ENCODE measurements at places on chromosomes 16 and 17.

DNA sequence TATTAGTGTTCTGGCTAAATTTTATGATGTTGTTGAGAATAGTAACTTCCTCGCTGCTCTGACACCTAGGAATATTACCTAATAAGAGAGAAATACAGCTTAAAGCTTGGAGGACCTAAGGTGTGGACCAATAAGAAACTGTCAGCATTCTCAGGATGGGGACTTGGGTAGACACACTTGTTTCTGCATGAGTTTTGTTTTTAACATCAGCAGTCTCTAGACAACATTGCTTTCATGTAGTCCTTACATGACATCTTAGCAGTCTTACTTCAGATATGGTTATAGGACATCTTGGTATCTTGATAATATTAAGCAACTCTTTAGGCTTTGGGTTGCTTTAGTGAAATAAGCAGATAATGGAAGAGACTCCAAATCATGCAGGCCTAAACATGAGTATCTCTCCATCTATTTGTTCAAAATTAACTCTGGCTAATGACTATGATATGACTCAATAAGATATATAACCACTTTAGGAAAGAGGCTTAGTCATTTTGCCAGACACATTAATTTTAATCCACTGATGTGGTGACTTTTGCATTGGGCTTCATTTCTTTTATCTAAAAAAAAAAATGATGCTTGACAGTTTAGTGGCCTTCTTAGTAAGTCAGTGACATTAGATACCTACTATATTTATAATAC, 84.5 kb downstream of the WNT3 start:
- DNase-seq = no peak

DNA sequence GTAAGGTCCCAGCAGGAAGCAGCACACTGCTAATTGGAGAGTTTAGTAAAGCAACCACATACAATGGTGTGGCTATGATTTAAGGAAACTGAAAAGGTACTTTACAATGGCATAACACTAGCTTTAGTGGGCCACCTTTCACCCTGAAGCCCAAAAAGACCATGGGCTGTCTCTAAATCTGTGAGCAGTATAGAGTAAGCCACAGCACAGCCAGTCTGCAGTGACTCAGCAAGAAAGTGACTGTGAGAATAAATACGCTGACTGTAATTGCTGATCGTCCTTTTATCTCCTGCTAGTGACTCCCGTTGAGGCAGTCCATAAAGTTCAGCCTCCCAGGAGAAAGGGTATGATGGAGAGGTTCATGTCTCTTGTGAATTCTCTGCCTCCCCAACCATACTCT, 679.8 kb upstream of the KIF2B start:
- no peak for DNase-seq

DNA sequence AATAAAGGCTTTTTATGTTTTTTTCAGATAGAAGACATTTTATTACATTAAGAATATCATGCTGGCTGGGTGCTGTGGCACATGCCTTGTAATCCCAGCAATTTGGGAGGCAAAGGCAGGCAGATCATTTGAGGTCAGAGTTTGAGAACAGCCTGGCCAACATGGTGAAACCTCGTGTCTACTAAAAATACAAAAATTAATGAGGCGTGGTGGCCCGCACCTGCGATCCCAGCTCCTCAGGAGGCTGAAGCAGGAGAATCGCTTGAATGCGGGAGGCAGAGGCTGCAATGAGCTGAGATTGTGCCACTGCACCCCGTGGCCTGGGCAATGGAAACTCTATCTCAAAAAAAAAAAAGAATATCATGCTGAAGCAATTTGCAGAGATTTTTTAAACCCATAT, 29.1 kb upstream of the HAPSTR1 start:
- no peak for DNase-seq

DNA sequence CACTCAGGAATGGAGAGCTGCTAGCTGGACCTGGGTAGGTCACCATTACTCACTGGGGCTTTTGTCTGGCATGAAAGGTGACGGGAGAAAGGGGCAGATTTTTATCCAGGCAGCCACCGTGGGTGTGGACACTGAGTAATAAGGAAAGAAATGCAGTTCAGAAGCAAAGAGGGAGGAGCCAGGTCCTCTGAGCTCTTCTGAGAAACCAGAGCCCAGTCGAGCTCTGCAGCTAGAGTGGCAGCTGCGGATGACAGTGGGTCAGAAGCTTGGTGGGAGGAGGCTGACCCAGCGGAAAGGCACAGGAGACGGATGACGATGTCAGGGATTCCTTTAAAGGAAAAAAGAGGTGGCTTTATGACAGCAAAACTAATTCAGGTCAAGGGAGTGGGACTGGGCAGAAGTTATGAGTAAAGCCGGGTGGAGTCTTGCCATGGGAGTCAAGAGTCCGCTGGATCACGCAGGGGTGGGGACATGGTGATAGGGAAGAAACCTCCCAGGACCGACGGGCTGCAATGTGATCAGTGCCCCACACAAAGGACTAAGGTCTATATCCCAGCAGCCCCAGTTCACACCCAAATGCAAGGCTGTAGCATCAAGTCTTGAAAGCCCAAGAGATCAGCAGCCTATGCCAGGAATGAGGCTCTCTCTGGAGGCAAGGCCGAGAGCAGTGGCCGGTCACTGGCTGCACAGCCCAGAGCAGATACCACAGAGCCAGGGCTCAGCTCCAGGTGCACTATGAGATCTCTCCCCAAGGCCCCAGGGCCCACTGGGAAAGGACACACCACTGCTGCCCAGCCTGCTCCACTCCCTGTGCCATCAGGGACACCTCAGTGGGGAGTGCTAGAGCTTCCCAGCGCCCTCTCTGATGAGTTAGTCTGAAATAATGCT, 6.3 kb upstream of the MNT start:
- DNase-seq = no peak

GRCh38 chr17:78682363-78682762, 99.7 kb downstream of the CYTH1 start:
- DNase-seq = no peak

- no peak for DNase-seq
Measured at GRCh38 chr17:14712611-14713021, 411.7 kb downstream of the HS3ST3B1 start.

- no peak for DNase-seq
Measured at GRCh38 chr16:61890386-61890785, 145.9 kb downstream of the CDH8 start.

DNA sequence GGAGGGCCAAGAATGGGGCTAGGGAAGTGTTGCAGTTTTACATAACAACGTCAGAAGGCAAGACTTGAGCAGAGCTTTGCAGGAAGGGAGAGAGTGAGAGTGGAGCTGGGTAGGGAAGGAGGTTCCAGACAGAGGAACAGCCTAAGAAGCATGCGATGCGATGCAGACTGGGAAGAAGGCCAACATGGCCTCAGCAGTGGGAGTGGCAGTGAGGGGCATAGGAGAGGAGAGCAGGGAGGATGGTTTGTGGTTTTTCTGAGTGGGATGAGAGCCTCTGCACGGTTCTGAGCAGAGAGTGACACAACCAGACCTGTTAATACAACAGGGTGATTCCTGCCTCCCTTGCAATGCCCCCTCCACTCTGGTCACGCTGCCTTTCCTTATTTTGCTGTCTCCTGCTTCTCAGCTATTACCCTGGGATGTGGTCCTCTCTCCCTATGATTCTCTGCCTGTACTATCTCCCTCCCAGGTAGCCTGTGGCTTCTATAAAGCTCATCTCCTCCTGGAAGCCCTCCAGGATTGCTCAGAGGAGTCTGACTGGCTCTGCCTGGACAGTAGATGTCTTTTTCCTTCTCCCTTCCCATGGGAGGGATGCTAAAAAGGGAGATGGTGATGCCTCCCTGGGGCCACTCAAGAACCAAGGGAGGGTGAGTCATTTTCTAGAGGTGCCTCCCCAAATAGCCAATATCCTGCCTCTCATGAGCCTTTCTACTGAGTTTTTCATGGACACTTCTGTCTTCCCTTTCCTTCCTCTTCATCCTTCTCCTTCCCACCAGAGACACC, 38.7 kb upstream of the NGFR start:
- DNase-seq = no peak

DNA sequence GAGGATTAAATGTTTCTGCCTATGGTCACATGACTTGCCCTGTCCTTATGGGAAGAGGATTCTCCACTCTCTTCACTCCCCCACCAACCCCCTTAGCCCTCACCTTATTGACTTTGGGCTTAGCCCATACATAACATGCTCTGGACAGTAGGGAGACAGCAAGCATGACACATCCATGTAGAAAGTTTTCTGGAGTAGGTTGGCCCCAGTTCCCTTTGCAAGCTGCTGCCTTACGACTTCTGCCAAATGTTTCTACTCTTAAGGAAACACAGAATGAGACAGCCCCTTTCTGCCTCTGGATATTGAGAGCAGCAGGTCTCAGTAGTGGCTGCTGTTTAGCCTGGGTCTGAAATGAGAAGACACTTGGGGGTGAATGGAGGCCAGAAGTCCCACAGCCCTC, 282.2 kb downstream of the MAP2K6 start:
- no peak for DNase-seq

DNA sequence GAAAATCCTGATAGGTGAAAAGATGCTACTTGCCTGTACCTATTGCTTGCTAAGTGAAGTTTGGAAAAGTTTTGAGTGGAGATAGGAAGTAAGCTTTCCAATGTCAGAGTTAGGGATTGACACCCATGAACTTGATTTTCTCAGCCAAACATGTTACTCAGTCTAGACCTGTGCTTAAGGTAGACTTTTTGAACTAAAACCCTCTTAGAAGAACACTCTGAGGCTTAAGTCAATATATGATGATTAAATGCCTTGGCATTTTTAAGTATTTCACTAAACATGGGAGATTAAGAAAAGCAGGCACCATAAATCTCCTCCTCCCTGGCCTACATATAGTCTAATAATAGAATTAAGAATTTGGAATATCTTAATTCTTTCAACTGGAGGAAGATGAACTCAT, 785.6 kb upstream of the SOX9 start:
- no peak for DNase-seq

DNA sequence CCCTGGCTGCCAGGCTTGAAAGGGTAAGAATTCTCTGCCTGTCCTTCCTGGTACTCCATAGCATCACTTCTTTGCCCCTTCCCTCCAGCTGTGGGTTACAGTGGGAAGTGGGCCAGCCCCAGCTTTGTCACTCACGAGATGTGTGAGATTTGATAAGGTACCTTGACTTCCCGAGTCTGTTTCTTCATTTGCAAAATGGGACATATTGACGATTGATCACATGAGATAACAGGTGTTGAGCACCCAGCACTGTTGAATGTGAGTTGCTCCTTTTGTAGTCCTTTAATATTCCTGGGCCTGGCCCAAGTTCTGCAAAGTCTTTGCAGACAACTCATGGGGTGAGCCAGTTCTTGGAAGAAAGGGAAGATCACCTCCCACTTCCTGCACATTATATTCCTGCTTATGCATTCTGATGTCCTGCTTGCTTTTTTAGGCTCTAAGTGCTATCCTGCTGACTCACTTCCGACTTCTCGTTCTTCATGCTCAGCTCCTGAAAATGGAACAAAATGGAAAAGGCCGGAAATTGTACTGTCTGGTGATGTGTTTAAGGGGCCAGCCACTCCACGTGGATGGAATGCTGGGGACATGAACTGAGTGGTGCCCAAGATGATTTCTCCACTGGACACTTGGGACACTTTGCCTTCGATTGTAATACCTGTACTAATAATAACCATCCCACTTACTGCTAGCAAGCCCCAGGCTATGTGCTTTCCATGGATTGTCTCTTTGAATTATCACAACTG, 8.3 kb upstream of the NLK start:
- DNase-seq = no peak

DNA sequence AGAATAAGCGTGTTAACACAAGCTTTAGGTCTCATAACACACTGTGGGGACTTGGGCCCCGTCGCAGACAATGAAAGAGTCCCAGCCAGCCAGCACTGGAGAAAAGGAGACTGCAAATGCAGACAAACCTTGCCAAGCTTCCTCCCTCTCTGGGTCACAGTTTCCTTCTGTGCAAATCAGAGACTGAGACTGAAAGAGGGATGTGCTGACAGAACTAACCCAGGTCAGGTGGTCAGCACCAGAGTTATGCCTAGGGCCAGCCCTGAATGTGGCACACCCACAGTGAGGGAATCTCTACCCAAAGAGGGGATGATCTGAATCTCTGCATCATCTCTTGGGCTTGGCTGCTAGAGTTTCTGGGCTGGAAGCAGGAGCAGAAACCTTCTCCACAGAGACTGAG, 282.3 kb upstream of the CCL2 start:
- no peak for DNase-seq

DNA sequence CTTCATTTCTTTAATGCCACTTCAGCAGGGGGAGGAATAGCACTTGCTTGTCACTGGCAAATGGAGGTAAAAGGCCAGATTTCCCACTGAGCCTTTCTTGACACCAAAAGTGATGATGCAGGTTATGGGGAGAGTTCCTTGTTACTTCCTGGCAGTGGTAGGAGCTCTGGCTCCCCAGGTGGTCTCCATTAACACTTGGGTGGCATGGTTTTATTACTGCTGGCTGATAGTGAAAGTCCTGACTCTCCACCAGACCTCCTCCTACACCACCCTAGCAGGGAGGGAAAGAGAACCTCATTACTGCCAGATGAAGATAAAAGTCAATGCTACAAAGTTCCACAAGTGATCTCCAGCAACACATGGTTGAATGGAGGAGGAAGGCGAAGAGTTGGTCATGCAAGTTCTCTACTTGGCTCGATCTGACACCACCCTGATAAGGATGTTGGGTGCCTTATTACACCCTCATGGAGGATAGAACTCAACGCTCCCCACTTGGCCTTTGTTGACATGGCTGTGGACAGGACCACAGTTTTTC, 152.7 kb upstream of the GNAO1 start:
- no peak for DNase-seq

- DNase-seq = no peak
Measured at GRCh38 chr17:48526608-48527546, 3.9 kb downstream of the HOXB1 start.

GRCh38 chr16:27774779-27775178, 224.8 kb downstream of the KATNIP start:
- no peak for DNase-seq

DNA sequence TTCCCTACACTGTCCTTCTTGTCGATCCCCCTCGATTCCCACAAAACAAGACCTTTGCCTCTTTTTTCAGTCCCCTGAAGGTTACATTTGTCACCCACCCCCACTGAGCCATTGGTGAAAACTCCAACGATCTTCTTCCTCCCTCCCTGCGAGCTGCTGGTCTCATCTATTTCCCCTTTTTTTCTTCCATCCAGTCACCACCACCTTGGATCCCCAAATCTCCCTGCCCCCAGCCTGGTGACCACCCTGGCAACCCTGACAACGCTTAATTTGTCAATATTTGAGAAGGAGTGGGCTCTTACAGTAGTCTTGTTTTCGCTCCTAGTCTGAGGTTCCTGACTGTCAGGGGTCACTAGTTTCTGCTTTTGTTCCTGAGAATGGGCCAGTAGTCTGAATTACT, 62.9 kb downstream of the SMPD3 start:
- no peak for DNase-seq

GRCh38 chr17:44177640-44178039, 7.1 kb downstream of the ASB16 start:
- no peak for DNase-seq

Measured in stimulated activated CD4-positive, alpha-beta T cell treated with anti-CD3 and anti-CD28 coated beads, TNF-alpha, amount 100 ng/mL, for 48 hours (primary cell).